Effector memory CD8-positive, alpha-beta T cell (primary cell): ENCODE measurements at places on chromosomes 3 and 15.

GRCh38 chr3:138355071-138355470, 6.7 kb downstream of the MRAS start:
- DNase-seq, result no peak

DNA sequence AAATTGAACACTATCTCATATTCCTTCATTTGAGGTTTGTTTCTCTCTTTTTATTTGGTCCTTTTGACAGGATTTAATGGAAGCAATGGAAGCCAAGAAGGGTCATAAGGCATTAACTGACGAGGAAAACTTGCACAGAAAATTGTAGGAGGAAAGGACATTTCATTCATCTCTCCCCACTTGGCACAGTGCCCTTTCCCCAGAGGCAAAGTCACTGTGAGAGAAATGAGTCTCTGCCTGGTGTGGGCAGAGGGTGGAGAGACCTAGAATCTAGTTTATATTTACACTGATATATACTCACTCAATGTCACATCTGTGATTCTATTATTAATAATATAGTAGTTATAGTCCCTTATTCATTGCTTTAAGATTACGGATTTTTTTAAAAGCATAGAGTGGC, 324.6 kb upstream of the IL12A start:
- no peak for DNase-seq

DNA sequence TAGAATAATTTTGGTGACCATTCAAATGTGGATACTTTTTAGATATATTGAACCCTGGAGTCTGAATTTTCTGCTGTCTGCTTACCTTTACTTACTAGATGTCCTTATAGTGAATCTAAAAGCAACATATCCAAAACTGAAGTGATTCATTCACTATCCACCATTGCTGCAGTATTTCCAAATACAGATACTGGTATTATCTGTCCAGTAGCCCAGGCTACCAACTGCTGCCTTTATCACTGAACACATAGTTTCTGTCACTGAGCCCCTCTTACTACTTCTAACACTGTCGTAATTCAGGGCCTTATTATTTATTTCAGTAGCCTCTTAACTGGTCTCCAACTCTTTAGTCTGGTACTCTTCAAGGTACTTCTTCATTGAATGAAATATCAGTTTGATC, 49.2 kb downstream of the SLMAP start:
- no peak for DNase-seq

DNA sequence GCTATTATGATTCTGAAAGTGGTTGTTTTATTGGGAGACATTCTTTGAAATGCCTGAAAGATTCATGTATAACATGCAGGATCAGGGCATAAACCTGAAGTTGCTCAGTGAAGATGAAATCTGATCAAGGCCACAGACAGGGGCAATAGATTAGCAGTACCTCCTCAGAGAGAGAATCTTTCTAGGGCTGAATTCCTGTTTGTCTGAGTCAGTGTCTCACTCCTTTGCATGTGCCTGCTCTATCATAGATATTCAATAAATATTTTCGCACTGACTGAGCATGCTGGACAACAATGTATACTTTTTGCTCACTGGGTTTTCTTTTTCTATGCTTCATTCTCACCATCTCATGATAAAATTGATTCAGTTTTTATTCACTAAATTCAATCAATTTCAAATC, 49.8 kb upstream of the PFN2 start:
- no peak for DNase-seq

DNA sequence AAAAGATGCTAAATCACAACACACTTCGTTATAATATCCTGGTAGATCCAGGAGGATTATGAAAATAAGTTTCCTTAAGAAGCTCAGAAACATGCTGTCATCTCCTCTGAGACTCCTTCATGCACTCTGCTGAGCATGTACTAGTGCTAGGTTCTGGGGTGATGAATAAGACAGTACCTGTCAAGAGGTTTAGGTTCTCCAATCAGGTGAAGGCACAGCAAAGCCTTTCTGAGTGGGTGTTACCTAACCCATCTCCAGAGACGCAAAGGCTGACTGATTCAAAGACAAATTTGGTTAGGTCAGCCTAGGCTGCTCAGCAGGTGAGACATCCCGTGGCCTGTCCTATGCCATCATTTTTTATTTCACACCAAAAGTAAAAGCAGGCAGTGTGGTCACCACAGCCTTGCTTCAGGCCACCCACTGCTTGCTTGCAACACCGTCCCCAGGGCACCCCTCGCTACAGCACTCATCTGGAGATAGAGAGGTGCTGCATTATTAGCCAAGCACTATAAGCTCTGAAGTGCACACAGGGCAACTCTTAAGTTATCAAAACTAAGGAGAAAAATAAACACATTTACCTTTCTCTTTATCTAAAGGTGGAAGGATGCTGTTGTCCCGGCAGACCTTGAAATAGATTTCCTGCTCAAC, 117.2 kb downstream of the TJP1 start:
- no peak for DNase-seq

DNA sequence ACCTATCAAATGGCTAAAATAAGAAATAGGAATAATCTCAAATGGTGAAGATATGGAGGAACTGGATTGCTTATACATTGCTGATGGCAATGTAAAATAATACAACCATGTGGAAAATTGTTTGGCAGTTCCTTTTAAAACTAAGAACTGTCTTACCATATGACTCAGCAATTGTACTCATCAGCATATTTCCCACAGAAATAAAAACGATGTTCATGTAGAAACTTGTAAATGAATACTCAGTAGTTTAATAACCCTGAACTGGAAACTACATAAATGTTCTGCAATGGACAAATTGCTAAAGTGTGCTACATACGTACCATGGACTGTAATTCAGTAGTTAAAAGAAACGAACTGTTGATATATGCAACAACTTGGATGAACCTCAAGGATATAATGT, 253.9 kb upstream of the RBMS3 start:
- DNase-seq, result no peak

DNA sequence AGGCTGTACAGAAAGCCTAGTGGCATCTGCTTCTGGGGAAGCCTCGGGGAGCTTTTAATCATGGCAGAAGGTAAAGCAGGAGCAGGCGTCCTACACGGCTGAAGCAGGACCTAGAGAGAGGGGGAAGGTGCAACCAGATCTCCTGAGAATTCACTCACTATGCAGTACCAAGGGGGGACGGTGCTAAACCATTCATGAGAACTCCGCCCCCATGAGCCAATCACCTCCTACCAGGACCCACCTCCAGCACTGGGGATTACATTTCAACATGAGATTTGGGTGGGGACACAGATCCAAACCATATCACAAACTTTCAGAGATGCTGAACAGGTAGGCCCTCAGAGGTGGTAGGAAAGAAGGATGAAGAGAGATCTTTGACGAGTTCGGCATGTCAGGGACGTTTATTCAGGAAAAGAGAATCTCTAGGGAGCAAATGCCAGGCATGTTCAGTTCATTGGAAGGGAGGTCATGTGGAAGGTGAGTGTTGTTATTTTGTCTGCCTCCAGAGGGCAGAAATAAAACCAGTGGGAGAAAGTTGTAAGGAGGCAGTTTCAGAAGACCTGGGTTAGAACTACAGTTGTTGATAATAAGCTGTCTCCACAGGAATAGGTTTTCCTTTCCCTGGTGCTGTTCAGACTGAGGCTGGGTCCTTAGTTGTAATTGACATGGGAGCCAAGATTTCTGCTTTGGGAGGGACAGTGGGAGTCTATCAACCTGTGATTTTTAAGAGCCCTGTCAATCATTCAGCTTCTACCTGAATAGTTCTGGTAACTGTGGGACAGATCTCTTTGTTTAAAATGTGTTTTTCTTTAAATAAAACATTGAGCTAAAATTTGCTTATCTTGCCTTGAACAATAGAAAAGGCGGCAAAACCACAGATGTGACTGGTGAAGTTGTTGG, 4.3 kb upstream of the FNDC3B start:
- DNase-seq, result peak; percentile 27

DNA sequence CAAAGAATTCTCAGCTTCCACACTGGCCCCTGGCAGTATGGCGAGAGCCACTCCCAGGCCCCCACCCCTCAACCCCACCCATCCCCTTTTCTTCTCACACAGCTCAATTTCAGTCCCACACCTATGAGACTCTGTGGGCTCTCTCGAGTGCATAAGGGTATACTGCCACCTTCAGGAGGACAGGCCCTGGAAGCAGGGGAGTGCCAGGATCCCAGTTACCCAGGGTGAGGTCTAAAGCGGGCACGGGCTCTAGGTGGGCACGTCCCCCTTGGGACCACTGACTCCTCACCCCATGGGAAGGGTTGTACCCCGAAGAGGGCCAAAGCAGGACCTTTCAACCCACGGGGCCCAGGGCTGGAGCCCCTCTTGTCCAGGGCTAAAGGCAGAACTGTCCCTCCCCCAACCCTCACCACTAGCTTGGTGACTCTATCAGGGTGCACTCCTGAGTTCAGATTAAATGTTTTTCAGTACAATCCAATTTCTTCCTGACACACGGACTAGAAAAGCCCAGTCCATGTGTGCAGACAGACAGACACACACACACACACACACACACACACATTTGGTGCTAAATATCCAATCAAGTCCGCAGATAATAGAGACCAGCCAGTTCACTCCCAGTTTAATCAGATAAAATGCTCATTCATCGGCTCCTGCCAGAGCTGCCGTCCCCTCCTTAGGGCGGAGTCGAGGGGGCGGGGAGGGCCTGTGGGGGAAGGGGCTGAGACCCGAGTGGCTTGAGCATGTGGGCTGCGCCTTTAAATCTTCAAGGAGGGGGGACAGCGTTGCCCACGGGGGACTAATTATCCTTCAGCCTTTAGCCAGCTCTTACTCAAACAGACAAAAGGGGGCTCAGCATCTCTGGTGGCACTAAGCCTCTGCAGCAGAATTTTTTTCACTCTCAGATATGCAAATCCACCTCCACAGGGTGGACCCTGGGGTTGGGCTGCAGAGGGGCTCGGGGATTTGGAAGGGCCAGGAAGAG, 59.3 kb downstream of the CYP11A1 start:
- no peak for DNase-seq

- no peak for DNase-seq
Measured at GRCh38 chr3:71815340-71816067, 30.6 kb upstream of the PROK2 start.

DNA sequence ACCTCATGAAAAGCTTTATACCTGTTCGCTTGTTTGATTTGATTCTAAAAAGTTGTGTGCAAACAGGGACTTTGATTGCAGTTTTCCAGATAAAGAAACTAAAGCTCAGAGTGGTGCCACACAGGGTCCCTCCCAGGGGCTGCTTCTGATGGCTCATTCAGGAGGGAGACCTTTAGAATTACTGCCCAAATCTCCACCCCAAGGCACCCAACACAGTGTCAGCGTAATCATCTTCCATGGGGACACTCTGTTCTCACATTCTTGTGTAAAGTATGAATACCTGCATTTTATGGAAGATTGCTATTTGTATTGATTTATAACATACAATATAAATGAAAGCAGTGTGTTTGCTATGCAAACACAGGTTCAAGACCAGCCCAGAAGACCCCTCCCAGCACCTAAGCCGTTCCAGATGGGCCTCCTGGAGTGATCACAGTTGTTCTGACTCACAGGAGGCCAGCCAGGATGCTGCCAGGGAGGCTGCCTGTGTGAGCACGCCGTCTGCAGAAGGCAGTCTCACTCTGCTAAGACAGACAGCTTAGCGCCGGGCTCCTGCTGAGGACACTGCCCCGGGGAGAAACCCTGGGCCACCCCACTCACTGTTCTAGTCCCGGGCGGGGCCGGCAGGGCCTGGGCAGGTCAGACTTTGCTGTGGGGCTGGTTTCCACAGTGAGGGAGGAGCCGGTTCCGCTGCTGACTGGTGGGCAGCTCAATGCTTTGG, 185.6 kb downstream of the FAM43A start:
- DNase-seq, result no peak

- DNase-seq, result no peak
Measured at GRCh38 chr3:113310960-113311359, 99.6 kb downstream of the BOC start.

- DNase-seq, result peak; percentile 21
Measured at GRCh38 chr15:52466134-52466701, 62.5 kb downstream of the MYO5A start.

DNA sequence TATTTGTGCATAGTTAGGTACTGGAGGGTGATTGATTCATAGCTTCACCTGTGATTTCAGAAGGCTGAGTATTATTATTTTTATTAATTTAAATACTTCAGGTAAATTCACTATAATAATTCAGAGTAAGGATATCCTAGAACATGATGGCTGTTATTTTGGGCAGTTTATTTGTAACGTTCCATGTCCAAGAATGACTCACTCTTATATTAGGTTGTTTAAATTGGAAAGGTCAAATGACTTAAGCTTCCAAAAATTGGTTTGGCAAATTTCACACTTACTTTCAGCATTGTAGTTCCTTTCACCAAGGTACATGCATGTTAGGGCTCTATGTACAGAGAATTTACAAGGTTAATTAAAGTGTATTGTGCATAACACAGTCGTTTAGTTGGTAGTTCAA, 120.2 kb downstream of the EPHA3 start:
- DNase-seq, result no peak

DNA sequence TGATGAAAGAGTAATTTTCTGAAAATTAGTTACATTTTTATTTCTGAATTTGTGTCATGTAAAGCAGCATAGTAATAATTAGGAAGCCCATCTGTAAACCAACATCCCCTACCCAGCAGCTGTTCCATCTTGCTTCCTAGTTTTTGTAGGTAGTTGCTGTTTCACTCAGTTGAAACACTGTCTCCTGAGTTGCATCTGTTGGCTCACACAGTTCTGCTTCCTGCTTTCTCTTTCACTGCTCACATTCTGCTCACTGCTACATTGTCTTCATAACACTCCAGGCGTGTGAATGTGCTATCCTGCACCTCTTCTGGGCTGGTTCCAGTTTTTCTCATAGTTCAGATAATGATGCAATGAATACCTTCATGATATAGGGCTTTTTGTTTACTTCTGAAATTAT, 123.4 kb downstream of the EPHB1 start:
- no peak for DNase-seq

GRCh38 chr15:88022716-88023115, 233.8 kb downstream of the NTRK3 start:
- no peak for DNase-seq

DNA sequence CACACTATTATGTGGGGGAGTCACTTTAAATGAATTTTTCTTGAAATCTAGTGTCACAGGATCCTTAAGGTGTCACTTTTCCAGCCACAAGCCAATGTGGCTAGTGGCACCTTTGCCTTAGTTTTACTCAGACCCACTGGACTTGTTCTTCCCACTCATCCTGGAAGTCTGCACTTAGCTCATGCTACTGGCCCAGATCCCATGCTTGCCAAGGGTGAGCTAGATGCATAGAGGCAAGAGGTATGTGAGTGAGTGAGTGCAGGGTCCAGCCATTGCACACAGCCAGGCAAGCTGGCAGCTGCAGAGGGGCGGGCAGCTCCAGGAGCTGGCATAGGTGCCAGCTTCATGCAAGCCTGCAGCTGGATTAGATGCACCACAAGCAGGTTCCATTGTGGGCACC, 81.0 kb downstream of the CGGBP1 start:
- no peak for DNase-seq

- DNase-seq, result no peak
Measured at GRCh38 chr3:17747174-17747889, 4.9 kb upstream of the TBC1D5 start.

GRCh38 chr3:133273346-133273745, 126.5 kb upstream of the BFSP2 start:
- DNase-seq, result no peak
